ENCODE measurements at places on chromosomes 13 and 19. TPM values are rescaled to one million over a fixed set of nuclear protein-coding genes. Genes with fewer than 3 reads are reported as not detected.

ADGRE1 gene
- 1.8 TPM for polyA plus RNA-seq

GRCh38 chr19:294946-295686, 3.9 kb upstream of the PLPP2 start:
- no peak for DNase-seq

- no peak for DNase-seq
Observed at GRCh38 chr13:102970542-102970941, 95.7 kb downstream of the SLC10A2 start.

GRCh38 chr13:40818926-40819325, 29.5 kb downstream of the SLC25A15 start:
- no peak for DNase-seq

Data from thymus (tissue), 14 donors.